ENCODE measurements at places on chromosomes 5 and 9.

DNA sequence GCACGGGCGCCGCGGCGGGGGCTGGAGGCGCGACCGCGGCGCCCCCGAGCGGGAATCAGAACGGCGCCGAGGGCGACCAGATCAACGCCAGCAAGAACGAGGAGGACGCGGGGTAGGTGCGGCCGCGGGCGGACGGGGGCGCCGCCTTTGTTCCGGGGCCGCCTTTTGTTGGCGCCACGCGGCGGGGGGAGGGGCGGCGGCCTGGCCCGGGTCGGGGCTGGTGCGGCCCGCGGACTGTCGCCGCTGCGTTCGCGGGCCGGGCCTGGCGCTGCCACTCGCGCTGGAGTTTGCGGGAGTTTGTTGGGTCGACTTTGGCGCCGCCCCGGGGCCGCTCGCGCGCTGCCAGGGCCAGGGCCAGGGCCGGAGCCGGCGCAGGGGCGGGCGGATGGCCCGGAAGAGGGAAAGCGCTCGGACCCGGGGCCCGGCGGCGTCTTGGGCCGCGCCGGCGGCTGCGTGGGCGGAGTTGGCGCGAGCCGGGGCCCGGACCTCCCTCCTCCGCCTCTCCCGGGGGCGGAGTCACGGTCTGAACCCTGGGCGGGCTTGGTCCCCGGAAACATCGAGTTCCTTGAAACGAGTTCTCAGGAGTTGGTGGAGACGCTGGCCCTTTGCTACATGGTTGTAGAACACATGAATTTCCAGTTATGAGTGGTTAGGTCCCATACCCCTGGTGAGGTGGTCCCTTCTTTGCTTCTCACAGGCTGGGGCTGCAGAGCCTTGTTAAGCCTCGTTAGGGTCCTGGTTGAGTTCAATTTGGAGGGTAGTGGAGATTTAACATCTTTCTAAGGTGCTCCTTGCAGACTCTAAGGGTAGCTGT, 809 bp downstream of the HNRNPAB start:
- DNase-seq = peak; percentile 81

DNA sequence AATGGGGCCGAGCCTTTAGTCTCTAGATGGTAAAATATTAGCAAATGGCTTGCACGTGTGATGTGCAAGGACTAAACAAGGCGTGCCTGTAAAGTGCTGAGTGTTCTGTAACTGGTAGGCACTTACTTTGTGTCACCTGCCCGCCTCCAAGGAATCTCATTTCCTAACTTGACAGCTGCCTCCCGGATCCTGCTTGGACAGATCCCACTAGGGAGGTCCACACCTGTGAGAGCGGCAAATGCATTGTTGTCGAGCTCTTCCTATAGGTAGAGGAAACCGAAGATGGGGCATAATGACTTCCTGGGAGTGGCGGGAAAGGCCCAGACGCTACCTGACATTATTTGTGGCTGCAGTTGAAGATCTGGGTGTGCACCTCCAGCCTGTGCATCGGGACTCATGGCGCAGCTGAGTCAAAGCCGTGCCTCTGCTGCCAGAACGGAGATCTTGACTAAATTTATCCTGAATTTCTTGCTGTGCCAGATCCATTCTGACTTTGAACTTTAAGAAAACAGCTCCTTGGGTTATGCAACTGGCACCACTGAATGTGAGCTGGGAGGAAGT, 79.8 kb downstream of the TENT4A start:
- DNase-seq = no peak

GRCh38 chr9:68749579-68750159, 44.6 kb downstream of the PIP5K1B start:
- DNase-seq = no peak

- no peak for DNase-seq
Measured at GRCh38 chr9:18371621-18372020, 102.3 kb upstream of the ADAMTSL1 start.

DNA sequence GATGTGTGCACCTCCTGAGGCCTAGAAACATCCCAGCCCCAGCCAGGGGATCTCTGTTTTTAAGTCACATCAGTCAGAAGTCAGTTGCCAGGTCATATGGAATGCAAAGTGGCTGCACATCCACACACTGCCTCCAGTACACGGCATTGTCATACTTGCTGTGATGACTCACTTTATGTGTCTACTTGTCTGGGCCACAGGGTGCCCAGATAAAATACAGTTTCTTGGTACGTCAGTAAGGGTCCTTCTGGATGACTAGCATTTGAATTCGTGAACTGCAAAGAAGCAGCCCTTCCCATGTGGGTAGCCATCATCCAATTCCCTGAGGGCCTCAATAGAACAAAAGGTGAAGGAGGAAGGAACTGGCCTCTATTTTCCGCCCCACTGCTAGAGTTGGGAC, 27.7 kb downstream of the AUH start:
- peak; percentile 37 for DNase-seq

DNA sequence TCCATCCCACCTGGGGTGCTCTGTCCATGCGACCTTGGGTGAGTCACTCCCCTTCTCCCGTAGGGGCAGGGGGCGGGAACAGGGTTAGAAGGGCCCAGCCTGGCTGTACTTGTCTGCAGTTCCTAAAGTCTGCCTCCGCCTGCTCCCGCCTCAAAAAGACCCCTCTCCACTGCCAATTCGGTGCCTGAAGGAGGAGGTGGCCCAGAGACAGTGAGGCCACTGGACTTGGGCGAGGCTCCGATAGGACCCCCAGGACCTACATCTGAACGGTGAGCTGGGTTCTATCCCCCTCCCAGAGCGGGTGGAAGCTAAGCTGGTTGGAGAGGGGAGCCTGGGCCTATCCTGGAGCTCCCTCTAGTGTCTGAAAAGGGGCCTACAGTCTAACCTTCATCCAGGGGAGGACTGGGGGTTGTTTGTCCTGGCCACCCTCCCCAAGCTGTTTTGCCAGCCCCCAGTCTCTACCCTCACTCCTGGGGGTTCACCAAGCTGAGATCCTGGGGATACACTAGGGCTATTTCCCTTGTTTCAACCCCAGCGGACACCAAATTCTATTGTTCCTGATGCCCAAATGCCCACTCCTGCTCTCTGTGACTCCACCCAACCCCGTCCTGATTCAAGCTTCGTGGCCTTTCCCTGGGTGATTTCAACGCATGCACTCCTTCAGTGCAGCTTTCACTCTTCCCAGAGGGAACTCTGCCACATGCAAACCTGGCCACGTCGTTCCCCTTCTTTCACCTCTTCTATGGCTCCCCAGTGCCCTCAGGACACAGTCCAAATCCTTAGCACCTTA, 6.1 kb upstream of the CRB2 start:
- peak; percentile 64 for DNase-seq

DNA sequence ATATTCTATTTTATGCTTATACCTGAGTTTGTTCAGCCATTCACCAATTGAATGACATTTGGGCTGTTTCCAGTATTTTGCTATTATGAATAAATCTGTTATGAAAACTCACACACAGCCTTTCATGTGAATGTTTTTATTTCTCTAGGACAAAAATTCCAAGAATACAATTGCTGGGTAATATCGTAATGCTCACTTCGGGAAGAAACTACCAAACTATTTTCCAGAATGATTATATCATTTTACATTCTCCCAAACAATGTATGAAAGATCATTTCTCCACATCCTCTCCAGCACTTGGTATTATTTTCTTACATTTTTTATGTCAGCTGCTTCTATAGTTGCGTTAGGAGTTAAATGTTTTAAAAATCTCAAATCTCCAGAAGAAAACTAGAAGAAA, 58.3 kb upstream of the LHFPL2 start:
- DNase-seq = peak; percentile 61

GRCh38 chr9:106773750-106774149, 89.2 kb upstream of the ZNF462 start:
- DNase-seq = no peak

GRCh38 chr9:125963932-125964331, 216.8 kb downstream of the PBX3 start:
- no peak for DNase-seq

DNA sequence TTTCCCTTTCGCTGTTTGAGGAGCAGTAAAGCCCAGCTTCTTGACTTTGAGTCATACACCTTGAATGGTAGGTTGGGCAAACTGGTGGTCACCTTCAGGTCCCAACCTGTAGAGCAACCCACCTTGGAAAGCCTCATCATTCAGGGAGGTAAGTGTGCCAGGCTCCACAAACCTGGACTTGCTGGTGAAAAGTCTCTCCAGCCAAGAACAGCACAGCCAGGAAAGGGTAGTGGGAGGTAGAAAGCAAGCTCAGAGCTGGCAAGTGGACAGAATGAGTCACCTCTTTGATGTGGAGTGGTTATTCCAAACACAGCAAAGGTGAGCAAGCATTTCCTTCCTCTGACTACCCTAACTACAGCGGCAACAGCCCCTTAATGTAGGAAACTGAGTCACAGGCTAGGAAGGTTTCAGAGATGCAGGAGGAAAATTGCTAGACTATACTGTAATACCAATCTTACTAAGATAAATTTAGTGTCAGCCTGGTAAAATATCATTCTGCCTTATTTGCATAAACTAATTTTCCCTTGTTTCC, 117.5 kb upstream of the MTAP start:
- peak; percentile 81 for DNase-seq

- no peak for DNase-seq
Measured at GRCh38 chr5:17064241-17064640, 128.2 kb upstream of the MYO10 start.

DNA sequence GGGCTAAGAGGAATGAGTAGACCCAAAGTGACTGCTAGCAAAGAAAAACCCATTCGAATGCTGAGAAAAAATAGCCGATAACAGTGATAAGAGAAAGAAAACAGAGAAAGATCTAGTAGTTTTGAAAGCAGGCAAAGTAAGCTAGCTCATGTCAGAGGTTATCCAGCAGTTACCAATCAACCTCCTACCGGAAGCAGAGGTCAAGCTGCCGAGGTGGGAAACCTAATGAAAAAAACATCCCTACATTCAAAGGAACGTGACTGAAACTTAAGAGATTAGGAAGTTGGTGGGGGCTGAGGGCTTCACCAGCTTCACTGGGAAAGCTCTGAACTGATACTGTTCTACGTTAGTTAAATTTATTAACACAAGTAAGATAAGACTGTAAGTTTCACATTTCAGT, 32.6 kb downstream of the SSBP2 start:
- DNase-seq = peak; percentile 21

All from choroid plexus epithelial cell (primary cell).